NCI-H2081 treated with DMSO at 0.1 percent for 48 hours (cell line): ENCODE measurements at places on chromosomes 3 and 15.

- DNase-seq: no peak
Observed at GRCh38 chr3:127034195-127034989, 51.5 kb downstream of the PLXNA1 start.

GRCh38 chr15:29262738-29263137 lies 6.9 kb downstream of the NSMCE3 start:
- DNase-seq: no peak

DNA sequence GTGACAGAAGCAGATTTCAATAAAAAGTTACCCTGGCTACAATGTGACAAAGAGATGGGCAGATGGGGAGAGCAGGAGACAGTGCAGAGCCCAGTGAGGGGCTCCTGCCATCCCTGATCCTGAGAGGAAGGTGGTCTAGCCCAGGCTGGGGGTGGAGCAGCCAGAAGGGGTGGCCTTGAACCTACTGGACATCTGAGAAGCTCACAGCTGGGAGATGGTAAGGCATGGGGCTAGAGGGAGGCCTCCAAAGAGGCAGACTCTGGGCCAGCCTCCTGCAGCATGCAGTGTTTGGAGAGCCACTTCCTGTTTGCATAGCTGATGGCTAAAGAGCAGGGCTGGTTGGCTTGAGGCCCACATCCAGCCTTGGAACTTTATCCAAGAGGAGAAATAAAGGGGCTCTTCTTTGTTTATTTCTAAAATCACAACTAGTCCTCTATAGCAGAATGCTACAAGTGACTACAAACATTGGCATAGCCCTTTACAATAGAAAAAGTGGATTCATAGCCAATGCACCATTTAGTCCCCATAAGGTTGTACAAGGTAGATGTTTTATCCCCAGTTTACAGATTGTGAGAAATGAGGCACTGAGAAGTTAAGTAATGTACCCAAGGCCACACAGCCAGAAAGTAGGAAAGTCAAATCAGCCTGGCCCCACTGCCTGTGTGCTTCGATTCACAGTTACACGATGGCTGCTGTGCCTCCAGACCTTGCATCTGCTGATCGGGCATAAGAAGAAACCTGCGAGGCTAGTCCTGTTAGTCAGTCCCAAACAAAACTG lies 4.6 kb downstream of the EFCC1 start:
- no peak for DNase-seq

DNA sequence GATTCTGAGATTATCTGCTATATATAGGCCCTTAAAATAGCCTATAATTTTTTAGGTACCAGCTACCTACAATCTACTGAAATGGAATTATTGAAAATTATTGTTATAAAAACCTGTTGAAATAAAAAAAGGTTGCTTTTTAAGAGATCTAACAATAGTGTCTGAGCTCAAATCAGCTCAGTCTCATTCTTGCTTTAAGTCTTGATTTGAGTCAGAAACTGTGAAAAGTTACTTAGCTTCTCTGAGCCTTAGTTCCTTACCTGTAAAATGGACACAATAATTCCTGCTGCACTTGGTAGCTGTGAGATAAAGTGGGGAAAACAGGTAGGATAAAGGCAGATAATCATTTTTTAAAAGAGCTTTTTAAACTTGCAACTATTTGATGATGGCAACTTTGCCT lies 118.8 kb upstream of the UBE2E2 start:
- DNase-seq: no peak

DNA sequence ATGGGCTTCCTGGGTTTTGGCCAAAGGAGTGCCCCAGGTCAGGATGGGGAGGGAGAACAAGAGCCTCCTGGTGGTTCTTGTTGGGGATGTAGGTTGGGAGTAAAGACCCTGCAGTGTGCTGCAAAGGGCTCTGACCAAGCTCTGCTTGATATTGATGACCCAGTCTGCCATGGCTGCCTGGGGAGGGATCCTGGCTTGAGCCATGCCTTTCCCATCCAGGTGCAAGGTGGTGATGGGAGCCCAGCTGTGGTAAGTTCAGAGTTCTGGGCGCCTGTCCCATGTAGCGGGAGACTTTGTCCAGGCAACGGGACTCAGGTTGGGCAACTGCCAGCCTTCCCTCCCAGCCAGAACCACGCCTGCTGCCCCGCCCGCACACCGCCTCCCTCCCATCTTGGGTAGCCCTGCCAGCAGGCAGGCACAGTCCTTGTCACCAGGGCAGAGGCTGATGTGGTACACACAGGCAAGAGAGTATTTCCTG lies 2.6 kb downstream of the GNAI2 start:
- no peak for DNase-seq
